ENCODE measurements at places on chromosomes 7 and 10. TPM values are rescaled to one million over a fixed set of nuclear protein-coding genes. Genes with fewer than 3 reads are reported as not detected.

DNA sequence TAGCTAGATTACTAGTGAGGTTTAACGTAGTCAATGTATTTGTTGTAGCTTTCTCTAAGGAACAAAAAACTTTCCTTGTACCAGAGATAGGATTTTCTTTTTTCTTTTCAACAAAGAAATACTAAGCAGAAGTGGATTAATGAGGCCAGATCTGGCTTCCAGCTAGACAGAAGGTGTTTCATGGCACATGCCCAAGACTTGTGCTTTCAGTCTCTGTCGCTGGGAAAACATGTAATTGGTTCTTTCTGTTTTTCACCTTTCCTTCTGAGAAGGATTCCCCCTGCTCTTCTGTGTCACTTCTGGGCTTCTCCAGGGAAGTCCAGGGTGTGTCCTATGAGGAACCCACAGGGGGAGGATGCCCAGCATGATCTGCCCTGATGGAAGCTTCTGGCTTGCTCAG, 492.2 kb downstream of the CCSER2 start:
- ATAC-seq: no peak

DNA sequence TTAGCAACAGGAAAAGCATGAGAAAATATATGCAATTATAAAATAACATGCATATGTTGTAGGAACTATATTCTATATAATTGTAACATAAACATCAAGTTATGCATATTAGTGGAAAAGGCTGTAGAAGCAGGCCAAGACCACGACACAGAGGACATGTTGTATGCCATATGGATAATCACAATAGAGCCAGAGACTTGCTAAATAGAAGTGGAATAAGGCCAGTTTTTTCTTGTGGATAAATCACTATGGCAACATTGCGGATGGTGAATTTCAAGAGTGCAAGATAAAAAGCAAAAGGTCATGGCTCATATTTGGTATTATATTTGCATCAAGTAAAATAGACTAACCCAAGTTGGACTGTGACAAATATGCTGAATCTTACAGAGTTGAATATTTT, 93.0 kb downstream of the PCDH15 start:
- no peak for ATAC-seq

GRCh38 chr10:1047937-1048336, 982 bp downstream of the IDI1 start:
- ATAC-seq: no peak

HOXA10 gene
- 1.1 TPM for total RNA-seq

All from esophagus mucosa (tissue), 1 donor.